ENCODE measurements at places on chromosomes 1 and 21. TPM values are rescaled to one million over a fixed set of nuclear protein-coding genes. Genes with fewer than 3 reads are reported as not detected.

- no peak for DNase-seq
Measured at GRCh38 chr1:30085811-30086770, 637.3 kb downstream of the MATN1 start.

DNA sequence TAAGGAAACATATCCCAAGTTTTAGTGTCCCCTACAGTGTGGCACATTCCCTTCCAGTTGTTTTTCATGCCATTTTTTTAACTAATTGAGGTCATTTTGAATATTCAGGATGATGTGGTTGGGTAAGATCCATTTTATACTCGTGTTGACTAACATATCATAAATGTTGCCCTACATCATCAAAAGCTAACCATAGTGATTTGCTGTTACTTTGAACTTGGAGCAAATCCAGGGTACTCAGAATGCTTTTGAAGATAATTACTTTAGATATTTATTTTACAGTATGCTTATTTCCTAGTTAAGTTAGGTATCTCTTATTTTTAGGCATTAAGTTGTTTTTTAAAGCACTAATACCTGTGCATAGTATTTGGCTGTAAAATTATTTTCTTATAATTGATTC is 57.8 kb downstream of the DYRK1A start:
- no peak for DNase-seq

DNA sequence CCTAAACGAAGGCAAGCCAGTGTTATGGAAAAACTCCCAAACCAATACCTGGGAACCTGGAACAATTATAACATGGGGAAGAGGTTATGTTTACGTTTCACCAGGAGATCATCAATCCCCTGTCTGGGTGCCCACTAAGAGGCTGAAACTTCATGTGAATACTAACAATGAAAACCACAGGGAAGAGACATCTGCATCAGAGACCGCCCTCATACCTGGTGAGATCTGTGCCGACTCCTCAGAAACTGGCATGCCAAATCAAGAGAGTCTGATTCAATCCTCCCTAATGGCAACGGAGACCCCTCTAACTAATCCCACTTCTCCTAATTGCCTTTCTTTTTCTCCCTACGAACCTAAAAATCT is 163.2 kb downstream of the IER5 start:
- DNase-seq: no peak

DNA sequence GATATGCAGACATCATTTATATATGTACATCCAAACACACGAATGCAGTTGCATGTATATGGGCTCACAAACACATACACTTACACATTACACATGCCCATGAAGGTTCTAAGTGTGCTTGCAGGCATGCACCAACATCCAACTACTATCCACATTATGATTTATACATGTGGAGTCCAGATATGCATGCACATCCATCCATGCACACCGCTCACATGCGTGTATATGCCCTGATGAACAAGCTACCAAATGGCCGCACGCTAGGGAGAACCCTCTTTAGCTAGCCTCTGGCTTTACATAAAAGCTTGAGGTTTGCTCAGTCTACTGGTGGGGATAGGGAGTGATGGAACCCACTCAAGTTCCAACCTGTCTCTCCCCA is 8.5 kb downstream of the GPR3 start:
- no peak for DNase-seq

GRCh38 chr1:80982831-80983230 is 817.9 kb upstream of the ADGRL2 start:
- no peak for DNase-seq

- no peak for DNase-seq
Measured at GRCh38 chr21:41770901-41771624, 4.2 kb upstream of the RIPK4 start.

- peak; percentile 9 for DNase-seq
Measured at GRCh38 chr1:234645474-234645953, 35.5 kb upstream of the IRF2BP2 start.

- no peak for DNase-seq
Measured at GRCh38 chr1:196078691-196079090, 529.5 kb downstream of the KCNT2 start.

GRCh38 chr1:89104147-89104546 is 21.8 kb downstream of the GBP2 start:
- no peak for DNase-seq

DNA sequence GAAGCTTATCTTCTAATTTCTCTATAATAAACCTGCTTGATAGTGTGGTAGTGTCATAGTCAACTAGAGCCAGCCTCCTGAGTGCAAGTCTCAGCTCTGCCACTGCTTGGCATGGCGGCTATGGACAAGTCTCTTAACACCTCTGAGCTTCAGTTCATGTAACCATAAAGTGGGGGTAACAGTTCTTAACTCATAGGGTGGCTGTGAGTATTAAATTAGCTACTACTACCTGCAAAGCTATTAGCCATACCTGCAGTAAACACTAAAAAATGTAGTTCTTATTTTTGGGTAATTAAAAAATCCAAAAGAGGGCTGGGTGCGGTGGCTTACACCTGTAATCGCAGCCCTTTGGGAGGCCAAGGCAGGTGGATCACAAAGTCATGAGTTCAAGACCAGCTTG is 2.2 kb upstream of the CDC42 start:
- no peak for DNase-seq

- no peak for DNase-seq
Measured at GRCh38 chr1:26768755-26769154, 19.0 kb upstream of the PIGV start.

DNA sequence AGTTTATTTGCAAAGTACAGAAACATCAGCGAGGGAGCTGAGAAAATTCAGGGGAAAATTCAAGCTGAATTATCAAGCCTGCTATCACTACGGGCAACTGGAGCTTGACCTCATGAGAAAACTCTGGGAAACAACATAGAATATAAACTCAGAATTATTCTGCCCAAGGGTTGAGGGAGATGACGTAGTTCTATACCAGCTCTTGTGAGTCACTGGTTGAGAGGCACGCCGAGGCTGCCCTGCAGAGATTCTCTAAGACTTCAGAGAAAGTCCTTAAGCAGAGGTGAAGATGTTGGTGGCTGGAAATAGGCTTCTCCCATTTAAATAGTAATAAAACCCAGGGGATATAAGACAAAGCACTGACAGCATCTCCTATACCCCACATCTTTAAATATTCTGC is 12.3 kb downstream of the SYDE2 start:
- no peak for DNase-seq

DNA sequence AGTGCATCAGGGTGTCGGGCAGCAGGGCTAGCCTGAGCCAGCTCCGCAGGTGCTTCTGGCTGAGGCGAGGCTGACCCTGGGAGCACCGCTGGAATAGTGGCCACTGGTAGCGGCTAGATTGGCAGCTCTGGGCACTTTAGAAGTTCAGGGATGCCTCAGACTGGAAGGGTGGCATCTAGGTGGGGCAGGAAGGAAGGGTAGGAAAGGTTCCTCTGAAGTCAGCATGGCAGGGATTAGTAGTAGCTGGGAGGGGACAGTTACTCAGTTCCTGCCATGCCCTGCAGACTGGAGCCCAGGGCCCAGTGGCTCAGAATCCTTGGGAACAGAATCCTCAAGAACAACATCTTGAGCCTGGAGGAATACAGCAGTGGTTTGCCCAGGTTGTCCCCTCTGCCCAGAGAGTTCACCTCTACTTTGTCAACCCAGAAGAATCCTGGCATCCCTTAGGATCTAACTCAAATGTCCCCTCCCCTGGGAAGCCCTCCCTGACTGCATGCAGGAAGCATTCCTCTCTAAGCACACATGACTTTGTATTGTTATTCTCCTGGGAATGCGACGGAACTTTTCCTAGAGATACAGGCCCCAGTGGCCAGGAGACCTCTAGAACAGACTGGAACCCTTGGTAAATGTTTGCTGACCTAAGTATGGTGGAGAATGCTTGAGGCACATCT is 39.5 kb upstream of the BCAR3 start:
- DNase-seq: no peak

DNA sequence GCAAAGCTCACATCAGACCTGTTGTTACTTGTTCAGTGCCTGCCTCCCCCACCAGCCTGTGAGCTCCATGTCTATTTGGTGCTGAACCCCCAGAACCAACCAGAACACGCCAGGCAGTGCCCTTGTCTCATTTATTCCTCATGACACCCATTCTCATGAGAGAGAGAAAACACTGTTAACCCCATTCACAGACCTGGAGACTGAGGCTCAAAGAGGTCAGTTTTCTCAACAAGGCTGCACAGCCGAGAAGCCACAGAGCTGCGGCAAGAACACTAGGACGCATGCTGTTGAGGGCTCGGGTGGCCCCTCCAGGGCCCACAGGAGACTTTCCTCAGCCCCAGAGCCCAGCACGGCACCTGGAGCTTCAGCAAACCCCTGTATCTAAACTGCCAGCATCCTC is 13.1 kb downstream of the KCNN3 start:
- no peak for DNase-seq

GRCh38 chr21:27564684-27565301 is 597.9 kb upstream of the ADAMTS5 start:
- DNase-seq: no peak

- no peak for DNase-seq
Measured at GRCh38 chr1:167701510-167701909, 20.3 kb upstream of the MPZL1 start.

DNA sequence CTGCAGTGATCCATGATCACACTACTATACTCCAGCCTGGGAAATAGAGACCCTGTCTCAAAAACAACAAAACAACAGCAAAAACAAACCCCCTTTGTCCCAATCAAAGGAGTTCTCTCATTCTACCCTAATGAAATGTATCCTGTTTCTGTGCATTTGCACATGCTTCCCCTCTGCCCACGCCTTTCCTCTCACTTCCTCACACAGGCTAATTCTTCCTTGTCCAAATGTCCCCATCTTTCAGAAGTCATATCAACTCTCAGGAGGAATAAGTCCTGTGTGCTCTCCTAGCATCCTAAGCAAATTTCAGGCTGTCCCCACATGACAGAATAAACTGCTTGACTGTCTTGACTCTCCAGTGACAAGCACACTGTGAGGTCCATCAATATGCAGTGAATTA is 8.1 kb upstream of the ATP1B1 start:
- no peak for DNase-seq

DNA sequence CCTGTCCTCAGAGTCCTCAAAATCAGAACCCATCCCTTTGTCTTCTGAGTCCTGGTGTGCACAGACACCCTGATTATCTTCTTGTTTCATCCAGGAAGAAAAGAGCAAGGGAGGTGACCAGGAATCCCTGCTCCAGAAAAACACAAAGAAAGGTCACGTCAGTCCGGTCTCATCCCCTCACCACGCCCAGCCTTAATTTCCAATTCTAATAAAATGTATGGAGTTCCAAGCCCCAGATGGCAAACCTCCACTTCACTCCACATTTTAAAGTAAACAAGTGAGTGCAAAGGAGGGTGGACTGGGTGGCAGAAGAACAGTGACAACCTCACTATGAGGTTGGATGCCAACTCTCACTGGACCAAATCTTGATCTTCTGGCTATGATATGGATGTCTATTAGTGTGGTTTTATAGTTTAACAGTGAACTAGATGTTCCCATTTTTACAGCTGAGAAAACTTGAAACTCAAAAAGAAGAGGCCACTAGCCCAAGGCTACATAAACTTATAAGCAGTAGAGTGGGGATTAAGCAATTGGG is 22.0 kb downstream of the ZNF697 start:
- no peak for DNase-seq

DNA sequence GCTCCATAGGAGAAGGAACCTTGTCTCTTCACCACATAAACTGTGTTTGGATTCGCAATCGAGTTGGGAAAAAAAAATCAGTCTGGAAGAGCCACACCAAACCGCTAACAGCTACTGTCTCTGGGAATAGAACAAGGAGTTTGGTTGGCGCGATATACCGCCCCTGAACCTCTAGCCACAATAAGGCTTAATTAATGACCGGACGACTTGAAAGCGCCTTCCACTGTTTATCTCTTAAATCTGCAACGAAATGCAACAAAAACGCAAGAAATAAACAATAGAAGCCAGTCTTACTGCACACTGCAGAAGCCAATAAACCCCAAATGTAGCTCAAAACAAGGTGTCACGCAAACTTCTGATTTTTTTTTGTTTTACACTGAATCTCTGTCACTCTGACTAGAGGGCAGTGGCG is 10.9 kb downstream of the BTBD19 start:
- peak; percentile 66 for DNase-seq

DNA sequence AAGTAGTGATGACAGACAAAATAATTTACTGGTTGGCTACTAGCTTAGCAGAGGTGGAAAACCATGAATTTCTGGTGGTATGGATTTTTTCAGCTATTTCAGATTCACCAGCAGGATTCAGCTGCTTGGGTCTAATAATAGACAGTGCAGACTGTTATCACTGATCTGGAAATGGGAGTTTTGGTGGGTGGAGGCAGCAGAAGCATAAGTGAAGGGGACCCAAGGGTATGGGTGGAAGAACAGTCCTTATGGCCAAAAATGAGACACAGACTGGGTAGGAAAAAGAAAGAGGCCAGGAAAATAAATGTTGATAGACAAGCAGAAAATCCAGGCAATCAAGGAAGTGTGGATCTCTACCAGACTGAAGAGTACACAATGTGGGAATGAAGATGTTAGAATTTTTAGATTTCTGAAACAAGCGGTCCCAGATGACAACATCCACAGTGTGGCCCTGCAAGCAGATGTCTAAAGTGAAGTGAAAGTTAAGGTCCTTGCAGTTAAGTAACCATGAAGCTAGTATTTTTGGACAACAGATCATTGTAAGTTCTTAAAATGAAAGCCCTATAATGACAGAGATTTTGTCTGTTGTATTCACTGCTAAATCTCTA is 24.7 kb downstream of the LYST start:
- DNase-seq: no peak

- DNase-seq: no peak
Measured at GRCh38 chr1:221837896-221838295, 96.0 kb upstream of the DUSP10 start.

DNA sequence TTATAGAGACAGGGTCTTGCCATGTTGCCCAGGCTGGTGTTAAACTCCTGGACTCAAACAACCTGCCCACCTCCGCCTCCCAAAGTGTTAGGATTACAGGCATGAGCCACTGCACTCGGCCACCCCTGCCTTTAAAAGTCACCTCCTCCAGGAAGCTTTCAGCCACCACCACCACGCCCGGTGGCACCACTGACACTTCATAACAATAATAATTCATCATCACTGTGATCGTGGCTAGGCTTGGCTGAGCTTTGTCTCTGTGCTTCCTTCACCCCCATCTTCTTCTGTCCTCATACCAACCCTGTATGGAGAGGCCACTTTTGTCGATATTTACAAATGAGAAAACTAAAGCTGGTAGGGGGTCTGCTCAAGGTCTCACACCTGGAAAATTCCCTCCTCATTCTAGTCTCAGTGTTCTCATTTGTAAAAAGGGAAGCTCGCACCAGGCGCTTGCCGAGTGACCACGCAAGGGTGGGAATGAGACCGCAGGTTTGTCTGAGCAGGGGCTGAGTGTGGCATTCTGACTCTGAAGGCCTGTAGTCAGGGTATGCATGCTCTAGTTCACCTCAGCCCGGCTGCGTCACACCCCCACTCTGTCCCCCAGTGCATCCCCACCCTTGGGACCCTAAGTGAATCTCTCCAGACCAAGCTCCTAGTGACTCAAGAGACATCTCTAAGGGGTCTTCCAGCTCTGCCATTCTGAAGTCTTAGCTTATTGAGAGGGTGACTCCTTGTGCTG is 12.9 kb upstream of the EPHA2 start:
- no peak for DNase-seq

- DNase-seq: no peak
Measured at GRCh38 chr1:197184190-197184589, 37.7 kb upstream of the ASPM start.

The AUNIP gene
- 1.1 TPM for total RNA-seq

The INAVA gene
- 16.4 TPM for total RNA-seq

The PRELP gene
- 5.5 TPM for total RNA-seq

The C1orf141 gene
- total RNA-seq: not detected

The TSSK3 gene
- total RNA-seq: 0.89 TPM

The PGLYRP4 gene
- 4.3 TPM for total RNA-seq

The CHRNB2 gene
- total RNA-seq: 0.79 TPM

The AJAP1 gene
- total RNA-seq: 0.30 TPM

The IL19 gene
- not detected for total RNA-seq

The C1QC gene
- 24.7 TPM for total RNA-seq

The OVAAL gene
- not detected for total RNA-seq

The SEMA4A gene
- 12.1 TPM for total RNA-seq

All from skin of body (tissue), 3 donors.